ENCODE measurements at places on chromosomes 5 and 9.

GRCh38 chr5:42842921-42843641, 31.4 kb upstream of the SELENOP start:
- ATAC-seq, result no peak

DNA sequence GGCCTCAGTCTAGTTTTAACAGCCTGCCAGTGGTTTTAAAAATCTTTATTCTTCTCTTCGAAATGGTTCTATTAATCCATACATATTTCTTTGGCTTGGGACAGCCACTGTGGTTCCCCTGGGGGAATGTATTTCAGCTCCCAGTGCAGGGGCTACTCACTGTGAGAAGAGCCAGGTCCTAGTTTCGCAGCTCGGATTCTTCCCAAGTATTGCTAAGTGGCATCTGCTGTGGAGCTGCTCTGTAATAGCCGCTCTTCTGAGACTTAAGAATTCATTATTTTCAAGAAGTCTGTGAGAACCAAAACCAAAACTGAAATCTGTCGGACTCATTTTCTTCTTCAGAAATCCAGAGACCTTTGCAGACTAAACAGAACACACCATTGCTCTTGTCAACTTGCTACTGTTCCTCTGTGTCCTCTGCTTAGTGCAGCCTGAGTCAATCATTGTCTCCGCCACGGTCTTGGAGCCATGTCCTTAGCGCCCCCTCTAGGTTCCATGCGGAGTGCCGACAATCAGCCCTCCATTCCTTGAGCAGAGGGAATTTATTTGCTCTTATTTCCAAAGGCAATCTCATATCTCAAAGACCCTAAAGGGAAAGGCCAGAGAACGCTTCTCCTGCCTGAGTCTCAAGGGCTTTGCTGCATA, 478.2 kb downstream of the SPATA31D1 start:
- no peak for ATAC-seq

DNA sequence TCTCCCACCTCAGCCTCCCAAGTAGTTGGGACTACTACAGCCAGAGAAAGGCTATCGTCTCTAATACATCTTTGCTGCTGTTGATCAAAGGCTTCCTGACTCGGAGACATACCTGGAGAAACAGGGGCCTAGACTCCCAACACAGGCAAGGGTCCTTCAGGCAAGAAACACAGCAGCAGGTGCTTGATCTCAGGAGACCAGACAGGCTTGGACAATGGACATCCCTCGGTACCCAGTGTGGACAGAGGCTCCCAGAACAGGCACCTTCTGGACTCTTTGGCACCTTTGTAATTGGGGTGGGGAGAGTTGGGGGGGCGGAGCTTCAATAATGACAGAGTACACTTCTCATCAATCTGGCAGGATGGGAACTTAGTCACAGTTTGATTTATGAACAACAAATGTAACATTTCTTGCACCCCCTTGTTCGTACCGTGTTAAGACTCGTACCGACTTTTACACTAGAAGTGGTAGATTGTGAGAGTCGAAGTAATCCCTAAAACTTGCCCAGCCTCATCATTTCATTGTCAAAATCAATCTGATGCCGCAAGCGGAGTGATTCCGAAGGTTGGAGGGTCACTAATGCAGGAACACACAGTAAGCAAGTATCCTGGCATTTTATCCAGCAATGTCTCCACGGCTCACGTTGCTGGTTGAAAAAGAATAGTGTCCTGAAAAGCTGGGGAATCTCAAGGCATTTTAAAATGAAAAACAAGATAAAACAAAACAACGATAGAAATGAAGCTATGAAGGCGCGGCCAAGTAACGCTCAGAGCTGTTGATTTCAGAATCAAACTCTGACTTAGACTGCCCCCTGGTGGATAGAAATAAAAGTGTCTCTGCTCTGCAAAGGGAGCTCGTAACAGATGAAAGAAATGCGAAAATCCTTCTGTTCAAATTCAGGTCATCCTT, 46.4 kb upstream of the STK32A start:
- ATAC-seq, result no peak

DNA sequence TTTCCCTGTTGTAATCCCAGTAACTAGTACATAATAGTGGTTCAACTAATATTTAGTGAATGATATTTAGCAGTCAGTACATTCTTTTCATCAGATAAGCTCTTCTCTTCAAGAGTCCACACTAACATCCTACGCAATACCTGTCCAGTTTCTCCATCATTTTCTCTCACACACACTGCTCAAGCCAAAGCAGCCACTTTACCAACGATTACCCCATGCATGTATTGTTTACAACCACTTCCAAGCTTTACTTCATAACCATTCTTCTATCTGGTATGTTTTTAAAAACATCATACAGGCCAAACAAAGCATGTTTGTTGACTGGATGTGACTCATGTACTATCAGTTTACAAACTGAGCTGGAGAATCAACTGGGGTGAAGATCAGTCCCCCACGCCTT, 7.3 kb downstream of the UBTD2 start:
- no peak for ATAC-seq

DNA sequence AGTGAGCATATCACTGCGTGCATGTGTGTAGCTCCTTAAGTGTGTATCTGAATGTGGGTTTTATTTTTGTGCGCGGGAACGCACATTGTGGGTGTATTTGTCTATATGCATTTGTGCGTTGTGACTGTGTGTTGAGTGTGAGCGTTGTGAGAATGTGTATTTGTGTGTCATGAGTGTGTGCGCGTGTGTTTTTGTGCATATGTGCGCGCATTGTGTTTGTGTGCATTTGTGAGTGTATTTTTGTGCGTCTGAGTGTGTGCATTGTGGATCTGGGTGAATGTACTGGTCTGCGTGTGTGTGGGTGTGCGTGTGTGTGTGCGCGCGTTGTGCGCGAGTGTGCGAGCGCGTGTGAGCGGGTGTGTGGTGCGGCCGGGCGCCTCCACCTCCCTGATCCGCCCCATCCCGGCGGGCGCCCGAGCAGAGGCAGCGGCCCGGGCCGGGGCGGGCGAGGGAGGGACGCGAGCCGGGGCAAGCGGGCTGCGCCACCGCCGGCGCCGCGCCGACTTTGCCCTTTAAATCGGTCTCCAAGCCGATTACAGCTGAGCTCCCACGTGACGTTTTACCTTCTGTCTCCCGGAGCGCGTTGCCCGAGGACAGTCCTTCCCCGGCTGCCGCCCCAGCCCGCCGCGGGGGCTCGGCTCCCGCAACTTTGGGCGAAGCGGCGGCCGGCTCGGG, at the start of gene RASGRF2:
Gene RASGRF2 (plus strand): TSS at position 596 of the 675 bp plus-strand sequence. CDS start 376 bp downstream, outside the sequence.
- ATAC-seq, result peak; percentile 46

Measured in gastroesophageal sphincter (tissue), 4 donors.